Kidney (tissue), 22 donors: ENCODE measurements at places on chromosomes 16 and 17.

- no peaks in the 10 kb centered on the region for H3K27me3 ChIP-seq
- DNase-seq, result no peak
- no peaks in the 10 kb centered on the region for H3K36me3 ChIP-seq
These were observed 6.1 kb downstream of the NOD2 start for GRCh38 chr16:50699326-50700159.

GRCh38 chr16:53809088-53809932 lies 105.4 kb downstream of the FTO start:
- no peaks in the 10 kb centered on the region for H3K27me3 ChIP-seq
- no peaks in the 10 kb centered on the region for H3K36me3 ChIP-seq
- no peak overlapping the region for H3K27ac ChIP-seq

- H3K27ac ChIP-seq, result peak within 1 kb of the TSS; percentile 74
- DNase-seq, result peak; percentile 75
- peaks cover 22% of the 10 kb centered on the region for H3K4me1 ChIP-seq
- no peaks in the 10 kb centered on the region for H3K27me3 ChIP-seq
- no peaks in the 10 kb centered on the region for H3K36me3 ChIP-seq
- H3K4me3 ChIP-seq, result peak within 1 kb of the TSS; percentile 62
These were observed at the start of gene CCL2 for GRCh38 chr17:34254651-34255380. CCL2 (plus strand) TSS chr17:34255285; CDS start chr17:34255350, 65 bp downstream.

DNA sequence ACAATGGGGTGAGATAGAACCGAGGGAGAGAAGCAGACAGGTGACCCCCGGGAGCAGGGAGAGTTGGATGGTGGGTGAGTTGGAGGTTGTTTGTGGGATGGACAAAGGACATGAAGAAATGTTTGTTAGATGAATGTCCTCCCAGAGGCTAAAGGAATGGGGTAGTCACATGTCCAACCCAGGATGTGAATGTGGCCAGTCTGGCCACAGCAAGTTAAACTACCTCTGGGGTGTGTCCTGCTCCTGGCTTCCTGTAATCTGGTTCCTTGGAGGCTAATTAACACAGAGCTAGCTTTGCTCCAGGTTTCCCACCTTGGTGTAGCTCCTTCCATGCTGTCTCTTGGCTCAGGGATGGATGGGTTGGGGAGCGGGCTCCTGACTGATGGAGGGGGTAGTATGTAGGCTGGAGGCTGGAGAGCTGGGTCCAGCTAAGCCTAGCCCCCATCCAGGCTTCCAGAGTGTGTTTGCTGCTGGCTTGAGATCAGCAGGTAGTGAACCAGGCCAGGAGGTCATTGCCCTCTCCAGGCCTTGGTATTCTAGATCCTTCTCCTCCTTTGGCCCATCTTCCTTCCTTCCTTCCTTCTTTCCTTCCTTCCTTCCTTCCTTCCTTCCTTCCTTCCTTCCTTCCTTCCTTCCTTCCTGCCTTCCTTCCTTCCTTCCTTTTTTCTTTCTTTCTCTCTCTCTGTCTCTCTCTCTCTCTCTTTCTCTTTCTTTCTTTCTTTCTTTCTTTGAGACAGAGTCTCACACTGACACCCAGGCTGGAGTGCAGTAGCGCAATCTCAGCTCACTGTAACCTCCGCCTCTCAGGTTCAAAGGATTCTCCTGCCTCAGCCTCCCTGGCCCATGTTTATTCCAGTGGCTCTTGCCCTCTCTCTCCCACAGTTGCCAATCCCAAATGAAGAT lies 28.0 kb upstream of the UBE2G1 start:
- H3K4me1 ChIP-seq, result no peaks in the 10 kb centered on the region
- H3K4me3 ChIP-seq, result no peak overlapping the region
- H3K27ac ChIP-seq, result no peak overlapping the region
- no peak for DNase-seq
- no peaks in the 10 kb centered on the region for H3K36me3 ChIP-seq

DNA sequence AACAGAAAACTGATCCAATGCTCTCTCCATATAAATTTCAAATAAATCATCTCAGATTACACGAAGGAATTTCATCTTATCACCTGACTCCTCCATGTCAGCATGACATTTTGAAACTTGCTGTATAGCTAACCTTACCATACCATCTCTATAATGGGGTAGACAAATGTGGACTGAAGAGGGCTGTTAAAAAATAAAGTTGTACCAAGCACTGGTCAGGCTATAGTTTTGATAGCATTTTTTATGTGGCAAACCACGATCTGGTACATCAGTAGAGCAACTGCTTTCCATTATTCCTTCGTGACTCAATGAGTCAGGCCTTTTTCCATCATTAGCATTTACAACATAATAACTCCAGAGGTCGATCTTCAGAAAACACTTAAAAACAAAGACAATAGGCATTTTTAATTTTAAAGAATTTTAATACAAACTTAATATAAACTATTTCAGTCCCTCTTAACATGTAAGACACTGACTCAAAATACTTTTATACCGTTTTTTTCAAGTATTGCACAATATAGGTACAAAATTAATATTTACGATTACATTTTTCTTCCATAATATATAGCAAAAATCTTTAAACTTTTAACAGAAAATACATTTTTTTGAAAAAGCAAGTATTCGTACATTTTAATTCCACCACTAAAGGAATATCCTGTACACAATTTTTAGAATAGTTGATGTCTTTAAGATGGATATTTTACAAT lies 4.2 kb downstream of the TOB1 start:
- DNase-seq, result no peak
- H3K27ac ChIP-seq, result no peak overlapping the region
- H3K27me3 ChIP-seq, result no peaks in the 10 kb centered on the region
- peaks cover 7% of the 10 kb centered on the region for H3K4me1 ChIP-seq
- peaks cover 2% of the 10 kb centered on the region for H3K36me3 ChIP-seq
- peak overlapping the region; percentile 6 for H3K4me3 ChIP-seq

DNA sequence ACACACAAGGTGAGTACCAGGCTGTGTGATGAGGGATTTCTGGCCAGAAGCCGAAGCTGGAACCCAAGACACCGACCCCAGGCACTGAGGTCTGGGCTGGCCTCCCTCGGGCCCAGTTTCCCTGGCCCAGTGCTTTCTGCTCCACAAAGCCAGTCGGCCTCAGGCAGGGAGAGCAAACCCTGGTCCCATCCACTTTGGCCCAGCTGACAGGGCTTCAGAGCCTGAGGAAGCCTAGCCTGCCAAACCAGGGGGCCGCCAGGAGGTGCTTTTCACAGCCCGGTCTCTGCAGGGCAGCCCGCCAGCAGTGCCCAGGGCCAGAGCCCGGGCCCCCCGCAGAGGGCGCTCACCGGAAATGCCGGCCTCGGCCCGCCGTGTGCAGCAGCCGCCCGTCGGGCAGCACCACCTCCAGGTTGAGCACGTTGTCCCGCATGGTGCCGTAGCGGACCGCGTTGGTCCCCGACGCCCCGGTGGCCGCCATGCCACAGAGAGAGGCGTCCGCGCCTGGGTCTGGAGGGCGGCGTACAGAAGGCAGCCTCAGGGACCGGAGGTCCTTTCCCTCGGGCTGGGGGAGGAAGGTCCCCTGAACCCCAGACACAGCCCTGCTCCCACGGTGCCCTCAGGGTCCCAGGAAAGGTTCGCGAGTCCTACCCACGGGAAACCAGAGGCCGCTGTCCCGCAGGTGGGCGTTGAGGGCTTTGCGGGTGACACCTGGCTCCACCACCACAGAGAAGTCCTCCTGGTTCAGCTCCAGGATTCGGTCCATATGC lies 2.2 kb downstream of the LDHD start:
- no peak overlapping the region for H3K4me3 ChIP-seq
- no peaks in the 10 kb centered on the region for H3K27me3 ChIP-seq
- H3K36me3 ChIP-seq, result no peaks in the 10 kb centered on the region
- no peak for DNase-seq
- no peak overlapping the region for H3K27ac ChIP-seq
- peaks cover 24% of the 10 kb centered on the region for H3K4me1 ChIP-seq

GRCh38 chr16:73212431-73212830 lies 164.5 kb upstream of the ZFHX3 start:
- no peak overlapping the region for H3K27ac ChIP-seq
- H3K36me3 ChIP-seq, result no peaks in the 10 kb centered on the region
- H3K4me1 ChIP-seq, result no peaks in the 10 kb centered on the region
- H3K27me3 ChIP-seq, result no peaks in the 10 kb centered on the region
- no peak overlapping the region for H3K4me3 ChIP-seq

GRCh38 chr17:35376245-35376644 lies 2.8 kb upstream of the SLFN11 start:
- peaks cover 33% of the 10 kb centered on the region for H3K27me3 ChIP-seq
- H3K4me3 ChIP-seq, result no peak overlapping the region
- no peak overlapping the region for H3K27ac ChIP-seq
- H3K36me3 ChIP-seq, result no peaks in the 10 kb centered on the region
- H3K4me1 ChIP-seq, result no peaks in the 10 kb centered on the region
- DNase-seq, result no peak

DNA sequence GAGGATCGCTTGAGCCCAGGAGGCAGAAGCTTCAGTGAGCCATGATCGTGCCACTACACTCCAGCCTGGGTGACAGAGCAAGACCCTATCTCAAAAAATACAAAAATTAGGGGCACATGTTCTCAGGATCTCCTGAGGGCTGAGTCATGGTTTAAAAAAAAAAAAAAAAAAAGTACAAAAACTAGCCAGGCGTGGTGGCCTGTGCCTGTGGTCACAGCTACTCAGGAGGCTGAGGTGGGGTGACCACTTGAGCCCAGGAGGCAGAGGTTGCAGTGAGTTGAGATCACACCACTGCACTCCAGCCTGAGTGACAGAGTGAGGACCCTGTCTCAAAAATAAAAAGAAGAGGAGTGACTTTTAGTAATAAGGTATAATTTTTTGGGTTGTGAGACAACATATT lies 16.9 kb downstream of the BLMH start:
- H3K27ac ChIP-seq, result no peak overlapping the region
- no peaks in the 10 kb centered on the region for H3K27me3 ChIP-seq
- H3K4me1 ChIP-seq, result no peaks in the 10 kb centered on the region
- H3K4me3 ChIP-seq, result no peak overlapping the region
- H3K36me3 ChIP-seq, result peaks cover 42% of the 10 kb centered on the region
- DNase-seq, result no peak

DNA sequence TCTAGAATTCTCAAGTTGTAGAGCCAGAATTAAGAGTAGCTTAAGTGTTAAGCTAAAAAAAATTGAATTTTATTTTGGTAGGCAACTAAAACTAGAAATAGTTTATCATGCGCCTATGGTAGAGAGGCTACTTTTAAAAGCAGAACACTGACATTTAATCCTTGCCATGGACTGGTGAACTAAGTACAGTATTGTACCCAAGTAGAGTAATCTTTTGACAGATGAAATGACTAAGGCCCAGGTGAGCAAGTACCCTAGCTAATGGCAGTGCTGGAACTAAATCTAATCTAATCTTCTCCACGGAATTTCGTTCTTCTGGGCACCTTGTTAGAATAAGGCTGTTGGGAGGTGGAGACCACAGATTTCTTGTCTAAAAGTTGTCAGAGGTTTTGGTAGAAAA lies 11.8 kb downstream of the RBL2 start:
- peaks cover 10% of the 10 kb centered on the region for H3K36me3 ChIP-seq
- H3K4me3 ChIP-seq, result no peak overlapping the region
- no peaks in the 10 kb centered on the region for H3K27me3 ChIP-seq
- H3K27ac ChIP-seq, result no peak overlapping the region
- no peaks in the 10 kb centered on the region for H3K4me1 ChIP-seq

GRCh38 chr16:57803134-57803990 lies 1.1 kb upstream of the KIFC3 start:
- H3K4me1 ChIP-seq, result peaks cover 29% of the 10 kb centered on the region
- no peaks in the 10 kb centered on the region for H3K27me3 ChIP-seq
- H3K4me3 ChIP-seq, result peak overlapping the region; percentile 56
- H3K36me3 ChIP-seq, result no peaks in the 10 kb centered on the region

DNA sequence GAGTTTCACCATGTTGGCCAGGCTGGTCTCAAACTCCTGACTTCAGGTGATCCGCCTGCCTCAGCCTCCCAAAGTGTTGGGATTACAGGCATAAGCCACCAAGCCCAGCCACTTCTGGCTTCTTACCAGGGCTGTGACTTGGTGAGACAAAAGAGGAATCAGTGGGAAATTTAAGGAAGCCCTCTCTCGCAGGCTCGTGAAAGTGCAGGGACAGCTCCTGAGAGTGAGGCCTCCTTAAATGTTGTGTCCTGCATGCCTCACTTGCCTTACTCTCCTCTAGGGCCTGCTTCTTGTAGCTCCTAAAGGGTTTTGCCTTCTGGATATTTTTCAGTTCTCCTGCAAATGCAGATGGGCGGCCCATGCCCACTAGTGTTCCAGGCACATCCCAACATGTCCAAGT lies 5.2 kb downstream of the AHSP start:
- H3K4me3 ChIP-seq, result no peak overlapping the region
- H3K36me3 ChIP-seq, result no peaks in the 10 kb centered on the region
- no peaks in the 10 kb centered on the region for H3K4me1 ChIP-seq
- peaks cover 4% of the 10 kb centered on the region for H3K27me3 ChIP-seq
- no peak overlapping the region for H3K27ac ChIP-seq

DNA sequence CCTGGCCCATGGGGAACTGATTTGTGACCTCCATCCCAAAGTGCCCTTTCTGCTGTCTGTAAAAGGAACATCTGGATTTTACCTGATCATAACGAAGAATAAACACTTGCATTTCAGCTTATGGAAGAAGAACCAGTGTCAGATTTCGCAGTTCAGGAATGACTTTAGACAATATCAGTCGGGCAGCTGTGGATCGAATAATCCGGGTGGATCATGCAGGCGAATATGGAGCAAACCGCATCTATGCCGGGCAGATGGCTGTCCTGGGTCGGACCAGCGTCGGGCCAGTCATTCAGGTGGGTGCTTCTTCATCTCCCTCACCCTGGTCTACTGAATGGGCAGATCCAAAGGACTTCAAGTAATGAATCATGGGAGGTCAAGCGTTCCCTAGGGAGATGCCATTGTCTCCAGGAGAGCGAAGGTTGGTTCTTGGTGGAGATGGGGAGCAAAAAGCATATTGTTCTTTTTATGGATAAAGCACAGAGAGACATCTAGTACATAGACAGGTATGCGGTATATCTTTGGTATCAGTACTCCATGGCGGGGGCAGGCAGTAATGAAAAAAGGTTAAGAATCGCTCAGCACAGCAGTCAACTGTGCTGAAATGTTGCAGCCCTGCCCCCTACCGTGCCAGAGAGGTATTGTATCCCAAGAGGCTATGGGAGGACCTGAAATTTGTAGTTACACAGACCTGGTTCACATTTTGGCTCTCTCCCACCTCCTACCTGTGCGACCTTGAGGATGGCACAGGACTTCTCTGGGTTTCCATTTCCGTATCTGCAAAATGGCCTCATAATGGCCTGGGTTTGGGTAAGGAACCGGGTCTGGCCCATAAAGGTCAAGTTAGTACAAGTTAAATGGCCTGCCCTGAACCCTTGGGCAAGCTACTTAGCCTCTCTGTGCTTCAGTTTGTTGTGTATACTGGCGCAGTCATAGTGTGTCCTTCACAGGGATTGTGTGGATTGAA lies 4.7 kb downstream of the COQ7 start:
- no peak overlapping the region for H3K4me3 ChIP-seq
- no peak overlapping the region for H3K27ac ChIP-seq
- H3K36me3 ChIP-seq, result no peaks in the 10 kb centered on the region
- no peaks in the 10 kb centered on the region for H3K4me1 ChIP-seq
- DNase-seq, result peak; percentile 49
- no peaks in the 10 kb centered on the region for H3K27me3 ChIP-seq

- H3K27me3 ChIP-seq, result no peaks in the 10 kb centered on the region
- H3K4me3 ChIP-seq, result no peak overlapping the region
- peaks cover 11% of the 10 kb centered on the region for H3K36me3 ChIP-seq
These were observed 63.0 kb downstream of the SMG6 start for GRCh38 chr17:2240541-2240940.
